ENCODE measurements at places on chromosomes 5 and 9.

GRCh38 chr5:73120222-73121118 lies at the start of gene TMEM171:
TSS of gene TMEM171 (plus strand) at chr5:73120575. CDS start at chr5:73123374, 2,799 bp downstream.
- DNase-seq = no peak

GRCh38 chr9:4530375-4530774 lies 40.1 kb downstream of the SLC1A1 start:
- DNase-seq = no peak

DNA sequence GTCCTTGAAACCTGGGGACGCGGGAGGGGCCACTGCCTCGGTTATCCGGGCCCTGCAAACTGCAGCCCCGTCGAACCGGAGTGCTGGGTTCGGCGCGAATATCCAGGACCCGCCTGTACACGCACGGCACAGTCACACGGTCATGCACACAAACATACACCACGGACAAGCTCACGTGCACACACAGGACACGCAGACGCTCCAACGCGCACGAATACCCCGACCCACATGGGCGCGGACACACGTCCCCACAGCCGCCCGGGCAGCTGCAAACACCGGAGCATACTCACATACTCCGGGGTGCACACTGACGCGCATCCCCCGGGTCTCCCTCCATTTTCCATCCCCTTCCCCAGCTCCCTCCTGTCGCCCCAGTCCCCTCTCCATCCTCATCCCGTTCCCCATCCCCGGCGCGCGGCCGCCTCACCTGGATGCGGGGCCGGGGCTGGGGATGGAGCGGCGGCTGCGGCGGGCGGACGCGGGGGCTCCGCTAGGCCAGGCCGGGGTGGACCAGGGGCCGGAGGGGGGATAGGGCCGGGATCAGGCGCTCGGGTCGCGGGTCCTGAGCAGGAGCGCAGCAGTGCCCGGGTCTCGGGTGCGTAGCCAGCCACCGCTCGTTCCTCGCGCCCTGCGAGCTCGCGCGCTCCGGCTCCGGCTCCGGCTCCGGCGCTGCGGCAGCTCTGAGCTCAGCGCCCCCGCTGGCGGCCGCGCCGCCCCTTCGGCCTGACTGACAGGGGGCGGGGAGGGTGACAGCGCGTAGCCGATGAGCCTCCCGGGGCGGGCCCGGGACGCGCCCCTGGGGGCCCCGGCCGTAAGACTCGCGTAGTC lies at the start of the genes EIF4E1B and SNCB:
Gene EIF4E1B, plus strand, starts transcription at position 823 of the 828 bp plus-strand sequence. CDS start 12,113 bp downstream, outside the sequence.
Gene SNCB, minus strand, starts transcription at position 682 of the 828 bp plus-strand sequence. CDS start 880 bp downstream, outside the sequence.
- DNase-seq = no peak

DNA sequence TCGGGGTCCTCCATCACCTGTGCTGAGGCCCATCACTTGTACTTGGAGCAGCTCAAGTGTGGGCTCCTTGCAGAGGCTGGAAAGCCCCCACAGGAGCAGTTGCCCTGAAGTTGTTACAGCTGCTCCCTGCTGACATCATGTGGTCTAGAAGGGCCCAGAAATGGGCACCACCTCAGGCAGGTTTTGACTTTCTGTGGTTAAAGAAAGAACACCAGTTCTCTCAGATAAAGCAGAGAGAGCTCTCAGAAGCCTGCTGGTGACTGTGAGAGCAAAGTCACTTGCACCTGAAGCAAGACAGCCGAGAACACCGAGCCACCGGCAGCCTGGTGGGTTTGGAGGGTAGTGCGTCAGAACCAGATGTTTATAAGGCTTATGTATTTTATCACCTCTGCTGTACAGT lies 70.4 kb downstream of the MVB12B start:
- DNase-seq = no peak

DNA sequence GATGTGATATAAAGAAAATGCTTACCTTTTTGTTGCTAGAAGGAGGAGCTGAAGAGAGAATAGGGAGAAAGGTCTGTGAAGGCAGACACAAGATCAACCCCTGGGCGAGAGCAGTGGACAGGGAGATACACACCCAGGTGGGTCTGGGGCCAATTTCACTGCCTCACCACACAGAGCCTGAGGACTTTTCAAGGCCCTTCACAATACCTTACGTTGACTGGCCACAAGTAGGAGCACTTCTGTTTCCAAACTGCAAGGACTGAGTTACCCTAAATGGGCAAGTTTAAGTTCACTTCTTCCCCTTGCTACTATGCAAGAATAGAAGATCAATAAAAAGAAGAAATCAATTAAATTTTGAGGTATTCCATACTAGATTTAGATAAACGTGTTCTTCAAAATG lies 174.5 kb upstream of the SLC12A2 start:
- DNase-seq = no peak
